Osteoblast (primary cell): ENCODE measurements at places on chromosomes 6 and 20. TPM values are rescaled to one million over a fixed set of nuclear protein-coding genes. Genes with fewer than 3 reads are reported as not detected.

SGK1 gene
- 69.8 and 91.6 TPM in 2 replicates for total RNA-seq

TRIM10 gene
- not detected in 2 replicates for total RNA-seq

DNA sequence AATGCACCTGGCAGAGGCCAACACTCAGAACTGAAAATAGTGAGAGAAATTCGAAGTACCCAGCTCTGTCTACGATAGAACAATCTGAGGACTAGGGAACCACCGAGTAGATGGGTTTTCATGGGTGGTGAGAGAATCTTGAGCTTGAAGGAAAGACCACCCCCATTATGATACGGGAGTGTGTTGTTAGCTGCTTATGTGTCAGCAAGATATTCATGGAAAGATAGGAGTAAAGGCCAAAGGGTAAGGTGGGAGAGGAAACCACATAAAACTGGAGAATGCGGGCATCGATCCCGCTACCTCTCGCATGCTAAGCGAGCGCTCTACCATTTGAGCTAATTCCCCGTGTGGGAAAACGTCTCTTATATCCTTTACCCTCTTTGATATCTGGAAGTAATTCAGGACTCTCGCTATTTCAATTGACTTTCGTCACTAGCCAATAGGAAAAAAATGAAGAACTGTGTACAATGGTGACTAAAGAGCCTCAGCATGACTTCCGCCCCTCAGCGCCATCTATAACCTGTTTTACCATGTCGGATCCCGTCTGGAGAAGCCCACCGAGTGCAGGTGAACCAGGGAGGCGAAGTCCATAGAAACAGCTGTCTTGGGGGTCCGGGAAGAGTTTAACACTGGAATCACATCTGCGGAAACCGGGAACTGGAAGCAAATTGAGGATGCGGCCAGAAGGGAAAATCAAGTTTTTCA is 25.0 kb upstream of the ABT1 start:
- peaks cover 6% of the 10 kb centered on the region for H3K4me1 ChIP-seq
- peak overlapping the region; percentile 78 for H3K27ac ChIP-seq
- H3K27me3 ChIP-seq: no peaks in the 10 kb centered on the region
- DNase-seq: peak; percentile 90

- H3K4me1 ChIP-seq: peaks cover 35% of the 10 kb centered on the region
- H3K27me3 ChIP-seq: no peaks in the 10 kb centered on the region
- H3K36me3 ChIP-seq: no peaks in the 10 kb centered on the region
- DNase-seq: no peak
- H3K4me3 ChIP-seq: no peak overlapping the region
These were observed 53.3 kb upstream of the EPB41L1 start for GRCh38 chr20:36101192-36101591.

DNA sequence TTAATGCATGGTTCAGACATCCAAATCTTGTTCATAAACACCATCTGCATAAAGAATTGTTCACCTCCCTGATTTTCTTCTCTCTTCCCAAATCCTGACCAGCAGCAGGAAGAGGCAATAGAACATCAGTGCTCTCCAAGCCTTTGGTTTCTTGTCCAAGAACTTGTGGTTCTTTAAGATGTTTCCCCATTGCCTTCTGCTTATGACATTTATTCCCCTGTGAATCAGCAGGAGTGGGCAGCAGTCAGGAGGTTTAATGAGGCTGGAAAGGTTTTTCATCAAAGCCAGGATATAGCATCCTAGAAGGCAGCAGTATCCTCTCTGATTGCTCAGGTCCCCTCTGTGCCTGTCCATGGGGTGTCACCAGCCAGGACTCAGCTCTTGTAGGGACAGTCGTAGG is 5.3 kb downstream of the HDDC2 start:
- no peak overlapping the region for H3K4me3 ChIP-seq
- H3K36me3 ChIP-seq: peaks cover 65% of the 10 kb centered on the region
- no peak overlapping the region for H3K27ac ChIP-seq
- peaks cover 23% of the 10 kb centered on the region for H3K4me1 ChIP-seq
- no peak for DNase-seq
- no peaks in the 10 kb centered on the region for H3K27me3 ChIP-seq

DNA sequence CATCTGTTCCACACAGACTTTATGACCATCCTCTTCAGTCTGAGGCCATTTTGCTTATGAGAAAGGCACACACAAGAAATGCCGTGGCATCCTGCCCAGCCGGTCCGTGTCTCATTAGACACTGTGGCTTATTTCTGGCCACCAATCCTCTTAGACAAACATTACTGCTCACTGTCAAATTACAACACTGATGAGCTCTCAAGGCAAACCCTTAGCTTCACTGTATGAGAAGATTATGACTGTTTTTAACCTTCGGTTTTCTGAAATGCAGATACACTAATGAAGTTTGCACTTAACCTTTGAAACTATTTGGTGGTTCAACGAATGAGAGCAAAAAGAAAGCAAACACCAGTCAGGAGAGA is 50.5 kb upstream of the DST start:
- peaks cover 7% of the 10 kb centered on the region for H3K36me3 ChIP-seq
- H3K4me3 ChIP-seq: peak overlapping the region; percentile 70
- DNase-seq: no peak
- no peaks in the 10 kb centered on the region for H3K27me3 ChIP-seq

DNA sequence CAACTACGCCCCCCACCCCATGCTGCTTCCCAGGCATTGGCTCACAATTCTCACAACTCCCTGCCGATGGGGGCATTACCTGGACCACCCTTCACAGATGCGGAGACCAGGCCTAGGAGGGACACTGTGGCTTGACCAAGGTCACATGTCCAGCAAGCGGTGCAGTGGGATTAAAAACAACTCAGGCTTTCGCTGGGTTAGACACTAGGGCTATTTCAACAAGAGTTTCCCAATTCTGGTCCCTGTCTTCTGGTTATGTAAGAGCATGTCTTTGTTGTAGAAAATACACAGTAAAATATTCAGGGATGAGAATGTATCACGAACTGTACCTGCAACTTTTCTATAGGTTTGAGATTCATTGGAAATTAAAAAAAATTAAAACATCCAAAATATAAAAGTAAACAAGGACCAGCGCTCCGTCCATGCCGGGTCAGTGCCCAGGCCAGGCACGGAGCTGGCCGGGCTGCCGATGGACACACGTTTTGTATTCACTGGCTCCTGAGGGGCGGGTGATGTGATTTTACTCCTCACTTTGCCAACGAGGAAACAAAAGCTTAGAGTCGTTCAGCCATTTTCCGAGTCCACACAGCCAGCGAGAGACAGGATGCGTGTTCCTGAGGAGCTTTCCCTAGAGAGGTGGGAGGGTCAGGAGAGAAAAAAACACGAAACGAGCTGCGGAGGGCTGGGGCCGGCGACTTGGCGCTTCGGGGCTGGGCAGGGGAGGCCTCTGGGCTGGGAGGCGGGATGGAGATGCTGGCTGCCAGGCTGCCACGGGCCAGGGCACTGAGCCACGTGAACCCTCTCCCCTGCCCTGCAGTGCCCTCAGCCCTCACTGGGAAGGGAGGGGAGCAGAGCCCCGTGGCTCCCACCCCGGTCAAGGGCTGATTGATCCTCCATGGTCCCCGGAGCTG is 17.1 kb upstream of the VSTM2L start:
- no peak overlapping the region for H3K27ac ChIP-seq
- H3K4me3 ChIP-seq: peak overlapping the region; percentile 53
- peak; percentile 86 for DNase-seq

DNA sequence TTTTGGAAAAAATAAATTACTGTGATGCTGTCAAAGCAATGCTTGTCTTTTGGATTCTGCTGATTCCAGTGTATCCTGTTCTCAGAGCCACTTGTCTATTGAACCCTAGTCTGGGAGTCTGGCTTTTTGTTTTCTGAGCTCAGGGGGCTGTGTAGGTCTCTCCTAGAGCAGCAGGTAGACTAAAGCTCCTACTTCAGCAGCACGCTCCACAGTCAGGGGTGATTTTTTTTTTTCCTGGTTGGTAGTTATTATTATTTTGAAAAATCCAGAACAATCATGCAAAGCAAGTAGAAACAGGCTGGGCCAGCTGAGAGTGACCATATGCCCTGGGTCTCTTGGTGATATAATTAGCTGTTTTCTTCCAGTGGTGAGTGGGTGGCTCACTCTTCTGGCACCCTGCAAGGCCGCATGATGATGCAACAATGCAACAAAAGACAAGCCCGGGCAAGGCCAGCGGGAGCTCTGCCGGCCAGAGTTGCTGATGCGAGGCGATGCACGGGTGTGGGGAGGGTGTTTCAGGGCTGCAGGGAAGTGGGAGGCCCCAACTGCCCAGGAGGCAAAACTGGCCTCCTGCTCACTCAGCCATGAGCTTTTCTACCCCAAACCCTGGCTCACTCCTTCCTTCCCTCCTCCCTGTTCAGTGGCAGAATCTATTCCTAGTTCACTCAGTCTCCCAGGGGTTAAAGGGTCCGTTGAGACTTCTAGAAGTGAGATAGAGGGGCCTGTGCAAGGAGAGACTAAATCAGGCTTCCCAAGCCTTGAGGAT is 11.5 kb upstream of the CDKN1A start:
- H3K4me1 ChIP-seq: peaks cover 21% of the 10 kb centered on the region
- DNase-seq: peak; percentile 95
- no peak overlapping the region for H3K4me3 ChIP-seq
- peak overlapping the region; percentile 91 for H3K27ac ChIP-seq
- H3K27me3 ChIP-seq: no peaks in the 10 kb centered on the region

GRCh38 chr6:139903411-139904157 is 529.1 kb upstream of the CITED2 start:
- no peak overlapping the region for H3K27ac ChIP-seq
- H3K4me3 ChIP-seq: no peak overlapping the region
- no peaks in the 10 kb centered on the region for H3K27me3 ChIP-seq
- H3K36me3 ChIP-seq: no peaks in the 10 kb centered on the region

- no peak for DNase-seq
- no peaks in the 10 kb centered on the region for H3K4me1 ChIP-seq
- H3K36me3 ChIP-seq: no peaks in the 10 kb centered on the region
- H3K4me3 ChIP-seq: no peak overlapping the region
These were observed 130.0 kb upstream of the DTNBP1 start for GRCh38 chr6:15792842-15793241.

- H3K27me3 ChIP-seq: no peaks in the 10 kb centered on the region
- H3K36me3 ChIP-seq: no peaks in the 10 kb centered on the region
- H3K27ac ChIP-seq: no peak overlapping the region
- DNase-seq: no peak
These were observed 146.6 kb upstream of the POU3F2 start for GRCh38 chr6:98687752-98688151.

- no peak overlapping the region for H3K27ac ChIP-seq
- peaks cover 4% of the 10 kb centered on the region for H3K27me3 ChIP-seq
- H3K4me3 ChIP-seq: no peak overlapping the region
- peak; percentile 94 for DNase-seq
These were observed 146.9 kb downstream of the PHACTR3 start for GRCh38 chr20:59751075-59751711.

GRCh38 chr20:48845721-48846306 is 18.0 kb upstream of the PREX1 start:
- peaks cover 28% of the 10 kb centered on the region for H3K4me1 ChIP-seq
- DNase-seq: no peak
- H3K4me3 ChIP-seq: no peak overlapping the region

DNA sequence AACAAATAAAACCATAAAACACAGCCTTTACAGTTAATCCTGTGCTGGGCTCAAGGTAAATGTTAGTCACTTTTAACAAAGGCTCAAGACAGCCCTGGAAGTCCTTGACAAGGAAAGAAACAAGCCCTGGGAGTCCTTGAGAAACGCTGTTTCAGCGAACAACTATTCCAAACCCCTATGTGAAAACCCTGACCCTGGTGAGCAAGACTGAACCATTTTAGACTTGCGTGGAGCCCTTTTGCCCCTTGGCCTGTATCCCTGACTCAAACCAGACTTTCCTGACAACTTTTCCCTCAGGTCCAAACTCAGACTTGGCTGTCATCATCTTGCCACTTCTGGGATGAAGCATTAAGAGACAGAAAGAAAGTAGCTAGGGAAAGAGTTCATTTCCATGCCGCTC is 180.4 kb downstream of the AIG1 start:
- peaks cover 8% of the 10 kb centered on the region for H3K4me1 ChIP-seq
- H3K27ac ChIP-seq: peak overlapping the region; percentile 49
- no peaks in the 10 kb centered on the region for H3K36me3 ChIP-seq
- no peak overlapping the region for H3K4me3 ChIP-seq
- DNase-seq: no peak
- no peaks in the 10 kb centered on the region for H3K27me3 ChIP-seq

DNA sequence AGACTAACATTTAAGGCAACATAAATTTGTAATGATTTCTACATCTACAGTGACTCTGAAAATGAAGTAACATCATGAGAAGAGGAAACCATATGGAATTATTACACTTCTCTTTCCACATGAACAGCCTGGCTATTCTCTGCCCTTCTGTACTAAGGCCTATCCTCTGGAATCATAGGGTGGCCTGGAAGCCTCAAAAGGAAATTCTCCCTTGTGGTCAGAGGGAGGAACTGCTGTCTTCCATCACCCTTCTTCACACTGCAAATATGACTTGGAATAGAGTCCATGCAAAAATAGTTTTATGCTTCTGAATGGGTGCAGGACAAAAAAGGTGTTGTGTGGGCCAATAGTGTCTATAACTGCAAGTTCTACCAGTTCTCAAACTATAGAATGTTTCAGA is 44.6 kb upstream of the SH3BGRL2 start:
- H3K4me1 ChIP-seq: no peaks in the 10 kb centered on the region
- no peak overlapping the region for H3K4me3 ChIP-seq
- no peak overlapping the region for H3K27ac ChIP-seq
- no peaks in the 10 kb centered on the region for H3K27me3 ChIP-seq
- DNase-seq: peak; percentile 48

DNA sequence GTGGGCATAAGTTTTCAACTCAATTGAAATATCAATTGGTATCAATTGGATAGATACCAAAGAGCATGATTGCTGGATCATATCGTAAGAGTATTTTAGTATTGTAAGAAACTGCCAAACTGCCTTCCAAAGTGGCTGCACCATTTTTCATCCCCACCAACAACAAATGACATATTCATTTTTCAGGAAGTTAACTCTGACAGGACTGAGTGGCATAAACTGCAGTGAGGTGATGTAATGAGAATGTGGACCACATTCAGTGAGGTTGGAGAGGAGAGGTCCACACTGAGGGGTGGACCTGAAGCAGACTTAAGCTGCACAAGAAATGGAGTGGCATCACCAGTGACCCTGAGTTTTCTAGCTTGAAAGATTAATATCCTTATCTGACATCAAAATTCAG is 11.6 kb upstream of the CALHM6 start:
- H3K4me3 ChIP-seq: no peak overlapping the region
- peaks cover 17% of the 10 kb centered on the region for H3K4me1 ChIP-seq
- H3K27ac ChIP-seq: no peak overlapping the region
- no peaks in the 10 kb centered on the region for H3K27me3 ChIP-seq

DNA sequence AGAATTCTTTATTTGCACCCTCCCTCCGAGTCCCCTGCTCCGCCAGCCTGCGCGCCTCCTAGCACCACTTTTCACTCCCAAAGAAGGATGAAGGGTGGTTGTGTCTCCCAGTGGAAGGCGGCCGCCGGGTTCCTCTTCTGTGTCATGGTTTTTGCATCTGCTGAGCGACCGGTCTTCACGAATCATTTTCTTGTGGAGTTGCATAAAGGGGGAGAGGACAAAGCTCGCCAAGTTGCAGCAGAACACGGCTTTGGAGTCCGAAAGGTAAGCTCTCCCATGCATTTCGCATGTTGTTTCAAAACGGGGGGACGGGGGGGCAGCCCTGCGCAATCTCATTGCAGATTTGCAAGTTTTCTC is 357 bp downstream of the PCSK2 start:
- H3K4me3 ChIP-seq: no peak overlapping the region
- no peak overlapping the region for H3K27ac ChIP-seq
- no peaks in the 10 kb centered on the region for H3K36me3 ChIP-seq
- DNase-seq: peak; percentile 30
